ENCODE measurements at places on chromosomes 5 and 9. TPM values are rescaled to one million over a fixed set of nuclear protein-coding genes. Genes with fewer than 3 reads are reported as not detected.

REEP2 gene
- 7.5 TPM for total RNA-seq

TMEM215 gene
- total RNA-seq: not detected

TTC23L gene
- 0.28 TPM for total RNA-seq

GNA14 gene
- not detected for total RNA-seq

SIT1 gene
- not detected for total RNA-seq

SPINK1 gene
- total RNA-seq: 0.37 TPM

SLC4A9 gene
- not detected for total RNA-seq

GPRIN1 gene
- total RNA-seq: 10.3 TPM

LMX1B gene
- total RNA-seq: 1.9 TPM

INSYN2B gene
- 0.64 TPM for total RNA-seq

CDC23 gene
- total RNA-seq: 30.8 TPM

MEIKIN gene
- total RNA-seq: not detected

SVEP1 gene
- total RNA-seq: 1.9 TPM

ADAMTS12 gene
- total RNA-seq: 9.1 TPM

LIX1 gene
- not detected for total RNA-seq

FOXD4L3 gene
- total RNA-seq: not detected

RHOBTB3 gene
- total RNA-seq: 7.9 TPM

BTF3 gene
- total RNA-seq: 1,149 TPM

GDA gene
- 0.84 TPM for total RNA-seq

PDGFRB gene
- total RNA-seq: 0.09 TPM

LCN2 gene
- 3.3 TPM for total RNA-seq

CDKN2B gene
- total RNA-seq: not detected

IFNK gene
- total RNA-seq: not detected

IL13 gene
- not detected for total RNA-seq
